ENCODE measurements at places on chromosomes 1 and 21.

GRCh38 chr1:226644541-226645176, 94.4 kb downstream of the ITPKB start:
- DNase-seq = no peak

DNA sequence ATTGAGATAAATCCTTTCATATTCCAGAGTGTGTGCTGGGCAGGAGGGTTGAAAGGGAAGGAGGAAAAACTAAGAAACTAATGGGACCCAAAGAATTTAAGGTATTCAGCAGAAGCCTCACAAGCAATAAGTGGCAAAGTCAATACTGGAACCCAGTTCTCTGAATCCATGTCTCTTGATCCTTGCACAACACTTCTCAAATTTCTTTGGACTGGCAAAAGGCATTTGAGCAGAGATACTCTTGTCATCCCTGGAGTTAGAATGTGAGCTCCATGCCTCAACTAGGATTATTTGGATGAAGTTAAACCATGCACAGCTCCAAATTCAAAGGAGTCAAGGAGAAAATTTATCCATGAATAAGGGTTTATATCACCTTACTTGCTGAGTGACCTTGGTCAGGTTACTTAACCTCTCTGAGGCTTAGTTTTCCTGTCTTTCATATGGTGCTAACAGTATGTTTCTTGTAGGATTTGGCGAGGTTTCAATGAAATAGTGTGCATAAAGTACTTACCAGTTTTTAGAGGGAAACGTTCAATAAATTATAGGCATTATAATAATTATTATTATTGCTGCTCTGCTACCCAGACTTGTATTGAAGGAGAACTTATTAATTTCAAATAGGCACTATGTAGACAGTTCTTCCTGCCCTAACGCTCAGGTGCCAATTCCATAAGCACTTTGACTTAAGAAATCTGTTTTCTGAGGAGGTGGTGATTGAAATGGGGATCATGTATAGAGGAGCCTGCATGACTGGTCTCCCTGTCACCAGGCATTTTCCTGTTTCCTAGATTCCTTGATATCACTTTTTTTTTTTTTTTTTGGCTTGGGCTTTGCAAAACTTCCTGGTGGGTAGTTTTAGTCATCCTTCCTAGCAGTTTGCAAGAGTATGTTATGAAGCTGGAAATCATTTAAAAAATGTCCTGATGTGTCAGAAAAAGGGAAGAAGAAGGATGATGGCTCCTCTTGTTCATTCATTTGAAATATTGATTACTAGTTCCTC, 125.0 kb upstream of the JUN start:
- no peak for DNase-seq

DNA sequence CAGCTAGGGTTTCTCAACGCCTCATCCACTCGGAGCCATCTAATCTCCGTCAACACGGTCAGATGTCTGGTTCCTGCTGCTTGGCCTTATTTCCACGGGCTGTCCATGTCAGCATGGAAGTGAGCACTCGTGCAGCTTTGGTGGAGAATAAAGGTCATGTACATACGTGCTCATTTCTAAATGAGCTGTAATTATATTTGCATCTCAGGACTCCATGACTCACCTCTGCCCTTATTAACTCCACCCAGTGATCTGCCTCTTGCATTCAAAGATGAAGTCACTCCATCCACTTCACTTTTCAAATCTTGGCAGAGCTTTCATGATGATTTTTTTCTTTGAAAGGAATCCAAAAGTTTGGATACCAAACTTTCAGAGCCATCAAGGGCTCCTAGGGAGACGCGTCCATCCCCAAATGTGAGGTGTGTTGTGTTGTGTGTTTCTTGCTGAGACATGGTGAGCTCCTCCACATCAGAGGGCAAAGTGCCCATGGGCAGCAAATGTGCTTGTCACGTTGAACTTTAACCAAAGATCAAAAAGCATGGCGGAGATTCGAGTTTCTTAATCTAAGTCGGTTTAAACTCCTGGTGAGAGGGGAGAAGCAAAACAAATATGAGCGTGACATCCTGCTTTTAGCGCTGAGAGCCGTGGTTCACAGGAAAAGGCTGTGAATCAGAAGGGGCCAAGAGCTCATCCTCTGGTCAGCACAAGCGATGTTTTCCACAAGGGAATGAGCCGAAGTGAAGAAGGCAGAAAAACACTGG, 68.6 kb upstream of the ERRFI1 start:
- DNase-seq = no peak

- DNase-seq = no peak
Observed at GRCh38 chr1:59901770-59902388, 24.7 kb downstream of the CYP2J2 start.

GRCh38 chr1:7606096-7606495, 165.0 kb upstream of the VAMP3 start:
- no peak for DNase-seq

GRCh38 chr1:162023547-162024501, at the start of gene OLFML2B:
Gene OLFML2B, minus strand, starts transcription at chr1:162023869. Its CDS starts 439 bp downstream, at chr1:162023430.
- no peak for DNase-seq

DNA sequence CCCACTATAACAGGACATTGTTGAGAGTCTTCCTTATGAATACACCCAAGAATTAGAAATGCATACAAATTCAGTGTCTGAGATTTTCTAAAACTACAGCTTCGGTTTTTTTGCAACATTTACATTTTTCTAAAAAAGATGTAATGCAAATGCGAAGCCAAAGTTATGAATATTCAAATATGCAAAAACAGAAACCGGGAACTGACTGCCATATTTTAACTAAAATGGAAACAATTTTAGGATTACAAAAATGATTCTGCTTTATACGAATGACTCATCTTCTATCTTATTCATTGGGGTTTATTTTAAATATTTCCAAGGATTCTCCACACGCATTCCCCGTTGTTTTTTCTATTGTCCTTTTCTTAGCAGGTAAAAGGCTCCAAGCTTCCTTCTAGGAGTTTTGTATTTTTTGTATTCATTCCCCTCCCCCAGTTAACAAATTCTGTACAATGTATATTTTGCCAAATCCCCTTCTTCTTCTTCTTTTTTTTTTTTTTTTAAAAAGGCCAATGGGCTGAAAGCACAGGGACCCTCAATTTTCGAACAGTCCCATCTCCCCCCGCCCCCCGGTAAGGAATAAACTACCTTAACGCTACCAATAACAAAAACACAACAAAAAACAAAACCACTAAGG, 1.0 kb downstream of the ARPC5 start:
- DNase-seq = no peak

DNA sequence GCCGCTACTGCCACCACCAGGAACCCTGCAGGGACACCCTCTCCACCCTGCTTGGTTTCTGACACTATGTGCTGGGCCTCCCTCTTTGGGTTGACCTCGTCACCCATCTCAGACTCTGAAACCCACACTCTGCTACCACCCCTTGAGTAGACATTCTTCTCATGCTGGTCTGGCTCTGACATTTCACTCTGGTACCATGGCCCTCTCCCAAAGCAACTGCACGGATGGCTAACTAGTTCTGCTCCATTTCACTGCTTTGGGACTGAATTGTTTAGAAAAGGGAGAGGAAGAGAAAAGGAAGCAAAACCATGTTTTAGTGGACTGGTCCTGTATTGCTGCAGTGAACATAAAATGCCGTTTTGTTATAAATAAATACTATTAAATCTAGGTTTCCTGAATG, 137.8 kb downstream of the KCNK2 start:
- DNase-seq = no peak

DNA sequence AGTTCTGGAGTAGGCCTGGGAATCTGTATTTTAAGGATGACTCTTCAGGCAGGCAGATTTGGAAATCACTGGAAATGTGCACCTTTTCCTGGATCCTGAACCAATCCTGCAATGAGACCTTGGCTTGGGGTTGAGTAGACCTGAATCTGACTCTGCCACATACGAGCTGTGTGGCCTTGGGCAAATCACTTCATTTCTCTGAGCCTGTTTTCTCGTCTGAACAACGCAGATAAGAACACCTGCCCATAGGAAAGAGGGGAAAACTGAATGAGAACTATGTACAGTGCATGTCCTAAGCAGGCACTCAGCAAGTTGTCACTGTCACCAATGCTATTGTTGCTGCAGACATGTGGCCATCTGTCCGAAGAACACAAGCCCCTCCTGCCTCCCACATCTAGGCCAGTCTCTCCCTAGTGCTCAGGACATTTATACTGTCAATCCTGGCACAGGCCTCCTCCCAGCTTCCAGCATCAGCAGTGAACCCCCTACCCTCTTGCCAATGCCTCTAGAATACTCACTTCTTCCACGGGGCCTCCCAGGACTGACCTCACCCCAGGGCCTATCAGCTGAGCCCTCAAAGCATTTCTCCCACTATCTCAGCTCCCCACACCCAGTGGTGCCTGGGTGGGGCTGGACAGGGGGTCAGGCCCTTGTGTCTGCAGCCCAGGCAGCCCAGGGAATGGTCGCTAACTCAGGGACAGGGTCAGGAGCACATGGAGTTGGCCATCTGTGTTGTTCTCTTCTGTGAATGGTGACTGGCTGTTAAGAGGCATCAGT, 88.8 kb upstream of the ZBTB40 start:
- DNase-seq = no peak

GRCh38 chr21:31612894-31613785, 46.4 kb upstream of the SOD1 start:
- no peak for DNase-seq

DNA sequence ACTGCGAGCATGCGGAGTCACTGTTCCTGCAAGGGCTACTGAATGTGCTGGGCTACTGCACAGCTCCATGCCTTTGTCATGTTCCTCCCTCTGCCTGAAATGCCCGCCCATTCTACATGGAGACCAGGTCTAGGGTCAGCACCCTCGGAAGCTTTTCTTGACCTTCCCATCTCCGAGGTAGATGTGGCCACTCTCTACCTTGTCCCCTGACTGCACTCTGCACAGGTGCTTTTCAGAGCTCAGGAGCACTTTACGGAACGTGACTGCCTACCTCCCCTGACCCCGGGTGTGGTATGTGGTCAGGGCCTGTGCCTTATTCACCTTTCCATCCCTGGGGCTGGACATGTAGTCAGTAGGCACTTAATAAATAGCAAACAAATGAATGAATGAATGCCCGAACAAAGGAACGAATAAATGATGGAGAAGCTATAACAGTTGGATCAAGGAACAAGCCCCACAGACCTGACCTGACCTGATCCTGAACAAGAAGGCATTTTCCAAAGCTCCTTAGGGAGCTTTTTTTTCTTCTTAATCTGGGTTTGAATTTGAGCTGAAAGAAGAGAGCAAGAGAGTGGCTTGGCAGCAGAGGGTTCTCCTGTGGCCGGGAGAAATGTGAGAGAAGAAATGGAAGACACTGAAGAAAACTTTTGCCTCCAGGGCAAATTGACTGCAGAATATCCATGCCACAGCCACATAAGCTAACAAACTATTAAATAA, 7.9 kb downstream of the RD3 start:
- no peak for DNase-seq

GRCh38 chr1:150514260-150514659, 1.3 kb upstream of the FALEC start:
- DNase-seq = no peak

GRCh38 chr1:51313268-51313852, 17.0 kb downstream of the TTC39A start:
- DNase-seq = no peak

DNA sequence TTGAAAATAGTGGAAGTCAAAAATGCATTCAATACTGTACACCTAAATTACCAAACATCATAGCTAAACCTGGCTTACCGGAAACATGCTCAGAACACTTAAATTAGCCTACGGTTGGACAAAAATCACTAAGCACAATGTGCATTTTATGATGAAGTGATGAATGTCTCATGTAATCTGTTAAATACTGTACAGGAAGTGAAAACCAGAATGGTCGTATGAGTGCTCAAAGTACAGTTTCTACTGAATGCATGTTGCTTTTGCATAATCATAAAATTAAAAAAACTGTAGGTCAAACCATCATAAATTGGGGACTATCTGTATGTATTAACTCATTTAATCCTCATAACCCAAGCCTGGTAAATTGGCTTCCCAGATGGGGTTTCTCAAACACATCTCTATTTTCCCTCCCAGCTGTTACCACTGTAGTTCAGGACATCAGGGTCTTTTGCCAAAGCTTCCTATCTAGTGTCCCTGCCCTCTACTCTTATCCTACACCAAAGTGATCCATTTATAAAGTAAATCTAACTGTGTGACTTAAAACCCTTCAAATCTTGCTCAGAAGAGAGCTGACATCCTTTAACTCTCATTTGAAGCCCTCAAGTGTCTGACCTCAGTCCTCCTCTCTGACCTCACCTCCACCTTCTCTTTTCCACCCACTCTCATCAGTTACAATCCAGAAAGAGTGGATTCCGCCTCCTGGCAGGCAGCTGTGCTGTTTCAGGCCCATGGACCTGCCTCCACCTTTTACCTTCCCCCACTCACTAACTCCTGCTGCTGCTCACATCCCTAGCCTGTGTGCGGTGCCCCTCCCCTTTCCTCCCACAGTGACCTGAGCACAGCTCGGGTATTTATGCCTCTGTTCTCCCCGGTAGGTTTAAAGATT, 356.4 kb upstream of the ST6GALNAC5 start:
- no peak for DNase-seq

- DNase-seq = no peak
Observed at GRCh38 chr1:218717575-218717974, 372.4 kb downstream of the TGFB2 start.

GRCh38 chr1:147599362-147600118, 58.2 kb downstream of the BCL9 start:
- DNase-seq = peak; percentile 94

- DNase-seq = no peak
Observed at GRCh38 chr1:111212634-111213335, 12.3 kb upstream of the DENND2D start.

GRCh38 chr1:174408146-174408545, 39.6 kb upstream of the GPR52 start:
- no peak for DNase-seq

DNA sequence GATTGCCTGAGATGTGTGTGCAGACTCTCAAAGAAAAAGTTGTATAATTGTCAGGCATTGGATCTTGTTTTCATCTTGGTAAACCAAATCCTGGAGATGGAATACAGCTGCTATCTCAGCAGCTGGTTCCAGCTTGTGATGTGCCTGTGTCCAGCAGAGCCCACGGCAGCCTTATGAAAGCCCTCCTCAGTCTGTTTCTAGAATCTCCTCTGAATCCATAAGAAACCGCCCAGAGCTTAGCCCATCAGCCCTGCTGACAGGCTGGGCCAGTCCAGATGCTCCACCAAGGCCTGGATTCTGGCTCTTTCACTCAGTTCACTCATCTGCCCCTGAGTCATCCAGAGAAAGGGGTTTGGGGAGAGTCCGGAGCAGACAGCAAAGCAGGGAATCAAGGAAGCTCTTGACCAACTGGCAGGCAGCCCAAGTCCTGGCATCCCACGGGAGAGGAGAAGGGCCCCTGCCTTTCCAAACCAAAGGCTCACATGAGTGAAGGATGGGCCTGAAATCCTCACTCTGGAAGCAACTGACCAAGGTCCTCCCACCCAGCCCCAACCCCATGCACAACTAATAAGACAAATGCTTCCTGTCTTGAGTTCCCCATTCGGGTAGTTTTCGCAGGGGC, 45.7 kb downstream of the NAV1 start:
- peak; percentile 60 for DNase-seq

DNA sequence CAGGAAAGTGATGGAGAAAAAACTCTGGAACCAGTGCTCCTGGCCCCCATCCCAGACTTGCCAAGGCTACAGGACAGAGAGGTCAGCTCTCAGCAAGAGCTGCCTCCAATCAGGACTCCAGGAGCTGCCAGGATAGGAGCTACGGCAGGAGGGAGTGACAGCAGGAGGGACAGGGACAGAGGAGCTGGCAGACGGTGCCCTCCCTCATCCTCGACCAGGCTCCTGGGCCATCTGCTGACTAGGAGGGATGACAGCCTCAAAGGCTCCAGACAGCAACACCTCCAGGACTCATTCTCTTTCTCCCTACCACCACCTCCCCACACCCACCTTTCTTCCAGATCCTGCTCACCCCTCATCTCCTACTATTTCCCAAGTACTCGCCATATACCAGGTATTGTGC, 22.7 kb downstream of the DLGAP3 start:
- DNase-seq = no peak

- DNase-seq = no peak
Observed at GRCh38 chr1:6984536-6984935, 199.3 kb downstream of the CAMTA1 start.
